Suppressor macrophage (primary cell): ENCODE measurements at places on chromosomes 12 and 14.

GRCh38 chr12:45435945-45436710 lies 220.2 kb downstream of the ANO6 start:
- peak; percentile 93 for DNase-seq

DNA sequence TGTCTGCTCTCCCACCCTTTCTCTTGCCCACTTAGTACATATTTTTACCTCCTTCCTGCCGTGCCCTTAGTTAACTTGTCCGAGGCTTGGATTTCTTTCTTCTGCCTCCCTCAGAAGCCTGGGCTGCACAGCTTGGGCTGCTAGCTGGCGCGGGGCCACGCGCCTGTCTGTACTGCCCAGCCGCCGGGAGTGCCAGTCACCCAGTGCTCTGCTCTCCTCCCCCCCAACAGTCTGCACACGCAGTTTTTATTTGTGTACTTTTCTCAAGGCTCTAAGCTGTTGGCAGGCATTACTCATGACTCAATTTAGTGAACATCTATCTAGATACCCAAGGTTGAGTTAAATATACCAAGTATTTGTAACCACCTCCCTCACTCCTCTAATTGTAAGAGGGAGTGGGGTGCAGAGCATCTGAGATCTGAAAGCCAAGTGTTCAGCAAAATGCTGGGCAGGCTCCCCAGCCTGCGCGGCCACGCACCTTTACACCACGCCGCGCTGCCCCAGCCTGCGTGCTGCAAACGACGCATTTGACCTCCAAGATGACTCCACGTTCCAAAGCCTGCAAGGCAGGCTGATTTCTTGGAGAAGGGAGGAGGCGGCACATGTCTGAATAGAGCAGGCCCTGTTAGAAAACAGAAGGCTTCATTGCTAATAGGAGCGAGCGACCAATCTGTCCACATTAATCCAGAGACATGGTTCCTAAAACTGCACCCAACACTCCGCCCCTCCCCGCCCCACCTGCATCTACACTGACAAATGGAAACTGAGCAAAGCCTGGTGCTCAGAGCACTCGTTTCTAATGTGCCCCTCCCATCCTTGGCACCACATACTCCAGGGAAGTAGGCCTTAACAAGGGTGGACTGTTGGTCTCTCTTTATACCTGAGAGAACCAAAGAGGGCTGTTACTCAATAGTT lies 18.2 kb upstream of the CACNA2D4 start:
- DNase-seq = no peak

- no peak for DNase-seq
Measured at GRCh38 chr12:88816201-88816600, 235.9 kb upstream of the KITLG start.

DNA sequence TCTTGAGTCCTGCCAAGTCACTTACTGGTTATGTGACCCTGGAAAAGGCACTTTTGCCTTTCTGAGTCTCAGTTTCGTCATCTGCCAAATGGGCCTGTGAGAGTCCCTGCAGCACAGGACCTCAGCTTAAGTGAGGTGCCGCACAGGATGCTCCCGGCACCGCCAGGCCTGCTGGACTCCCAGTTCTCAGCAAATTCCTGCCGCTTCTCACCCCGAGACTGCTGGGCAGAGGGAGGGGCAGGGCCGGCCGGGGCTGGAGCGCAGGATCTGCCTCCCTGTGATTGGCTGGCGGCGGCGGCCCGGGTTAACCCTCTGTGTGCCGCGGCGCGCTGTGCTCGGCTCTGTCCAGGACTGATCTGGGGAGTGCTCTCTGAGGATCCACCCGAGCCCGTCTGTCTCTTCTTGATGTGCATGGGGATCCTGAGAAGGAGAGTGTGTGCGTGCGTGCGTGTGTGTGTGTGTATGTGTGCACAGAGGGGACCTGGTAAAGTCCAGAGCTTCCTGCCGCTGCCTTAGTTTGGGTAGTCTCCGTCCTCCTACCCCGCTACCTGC lies 8.6 kb downstream of the SETD1B start:
- DNase-seq = peak; percentile 75

- DNase-seq = peak; percentile 85
Measured at GRCh38 chr12:63955831-63956666, 111.5 kb downstream of the SRGAP1 start.

DNA sequence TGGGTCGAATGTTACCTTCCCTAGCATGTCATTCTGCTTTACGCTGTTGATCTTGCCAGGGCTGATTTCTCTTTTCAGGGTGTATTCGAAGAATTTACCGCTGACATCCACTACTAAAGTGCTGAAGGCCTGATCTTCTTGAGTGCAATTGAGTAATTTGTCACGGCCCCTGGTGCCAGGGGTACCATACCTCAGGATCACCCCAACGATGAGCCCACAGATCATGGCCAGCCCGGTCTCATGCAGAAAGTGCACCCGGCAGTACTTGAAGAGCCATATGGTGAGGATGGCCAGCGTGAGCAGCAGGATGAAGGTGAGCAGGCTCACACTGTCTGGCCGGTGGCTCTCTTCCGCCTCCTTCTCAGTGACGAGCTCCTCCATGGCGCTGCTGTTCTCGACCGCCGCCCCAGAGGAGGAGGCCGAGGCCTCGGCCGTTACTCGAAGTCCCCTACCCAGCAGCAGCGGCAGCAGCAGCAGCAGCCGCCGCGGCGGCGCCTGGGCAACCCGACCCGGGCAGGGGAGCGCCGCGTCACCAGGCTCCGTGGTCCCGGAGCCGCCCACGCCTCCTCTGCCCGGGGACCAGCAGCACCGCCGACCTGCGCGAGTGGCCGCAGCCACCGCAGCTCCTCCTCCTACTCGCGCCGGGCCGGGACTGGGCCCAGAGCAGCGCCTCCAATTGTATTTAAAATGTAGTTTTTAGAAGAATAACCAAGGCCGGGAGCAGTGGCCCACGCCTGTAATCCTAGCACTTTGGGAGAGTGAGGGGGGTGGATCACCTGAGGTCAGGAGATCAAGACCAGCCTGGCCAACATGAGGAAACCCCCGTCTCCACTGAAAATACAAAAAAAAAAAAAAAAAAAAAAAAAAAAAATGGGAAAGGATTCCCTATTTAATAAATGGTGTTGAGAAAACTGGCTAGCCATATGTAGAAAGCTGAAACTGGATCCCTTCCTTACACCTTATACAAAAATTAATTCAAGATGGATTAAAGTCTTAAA lies 58.5 kb upstream of the TMPO start:
- DNase-seq = peak; percentile 75

GRCh38 chr14:93976477-93977057 lies at the start of gene ASB2:
TSS of gene ASB2 (minus strand) at chr14:93976570. CDS start at chr14:93964539, 12,031 bp downstream.
- DNase-seq = peak; percentile 71

DNA sequence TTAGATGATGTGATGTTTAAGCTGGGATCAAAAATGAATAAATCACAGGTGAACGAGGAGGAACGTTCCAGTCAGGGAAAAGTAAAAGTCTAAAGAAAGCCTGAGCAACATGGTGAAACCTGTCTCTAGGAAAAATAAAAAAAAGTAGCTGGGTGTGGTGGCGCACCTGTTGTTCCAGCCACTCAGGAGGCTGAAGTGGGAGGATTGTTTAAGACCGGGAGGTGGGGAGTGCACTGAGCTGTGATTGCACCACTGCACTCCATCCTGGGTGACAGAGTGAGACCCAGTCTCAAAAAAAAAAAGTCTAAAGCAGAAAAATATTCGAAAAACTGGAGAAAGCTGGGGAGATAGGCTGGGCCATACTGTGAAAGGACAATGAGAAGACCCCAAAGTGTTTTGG lies 39.2 kb upstream of the SOCS2 start:
- no peak for DNase-seq

- DNase-seq = no peak
Measured at GRCh38 chr12:71556875-71557274, 106.8 kb downstream of the ZFC3H1 start.

DNA sequence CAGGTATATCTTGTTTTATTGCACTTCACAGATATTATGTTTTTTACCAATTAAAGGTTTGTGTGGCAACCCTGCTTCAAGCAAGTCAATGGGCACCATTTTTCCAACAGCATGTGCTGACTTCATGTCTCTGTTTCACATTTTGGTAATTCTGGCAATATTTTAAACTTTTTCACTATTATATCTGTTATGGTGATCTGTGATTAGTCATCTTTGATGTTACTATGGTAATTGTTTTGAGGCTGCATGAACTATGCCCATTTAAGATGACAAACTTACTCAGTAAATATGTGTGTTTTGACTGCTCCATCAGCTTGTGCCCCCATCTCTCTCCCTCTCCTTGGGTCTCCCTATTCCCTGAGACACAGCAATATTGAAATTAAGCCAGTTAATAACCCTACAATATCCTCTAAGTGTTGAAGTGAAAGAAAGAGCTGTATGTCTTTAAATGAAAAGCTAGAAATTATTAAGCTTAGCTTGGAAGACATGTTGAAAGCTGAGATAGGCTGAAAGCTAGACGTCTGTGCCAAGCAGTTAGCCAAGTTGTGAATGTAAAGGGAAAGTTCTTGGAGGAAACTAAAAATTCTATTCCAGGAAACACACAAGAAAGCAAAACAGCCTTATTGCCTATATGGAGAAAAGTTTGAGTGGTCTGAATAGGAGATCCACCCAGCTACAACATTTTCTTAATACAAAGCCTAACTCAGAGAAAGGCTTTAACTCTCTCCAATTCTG lies 365.1 kb downstream of the ATP23 start:
- no peak for DNase-seq

GRCh38 chr14:105863296-105864108 lies 337.1 kb downstream of the TMEM121 start:
- no peak for DNase-seq

DNA sequence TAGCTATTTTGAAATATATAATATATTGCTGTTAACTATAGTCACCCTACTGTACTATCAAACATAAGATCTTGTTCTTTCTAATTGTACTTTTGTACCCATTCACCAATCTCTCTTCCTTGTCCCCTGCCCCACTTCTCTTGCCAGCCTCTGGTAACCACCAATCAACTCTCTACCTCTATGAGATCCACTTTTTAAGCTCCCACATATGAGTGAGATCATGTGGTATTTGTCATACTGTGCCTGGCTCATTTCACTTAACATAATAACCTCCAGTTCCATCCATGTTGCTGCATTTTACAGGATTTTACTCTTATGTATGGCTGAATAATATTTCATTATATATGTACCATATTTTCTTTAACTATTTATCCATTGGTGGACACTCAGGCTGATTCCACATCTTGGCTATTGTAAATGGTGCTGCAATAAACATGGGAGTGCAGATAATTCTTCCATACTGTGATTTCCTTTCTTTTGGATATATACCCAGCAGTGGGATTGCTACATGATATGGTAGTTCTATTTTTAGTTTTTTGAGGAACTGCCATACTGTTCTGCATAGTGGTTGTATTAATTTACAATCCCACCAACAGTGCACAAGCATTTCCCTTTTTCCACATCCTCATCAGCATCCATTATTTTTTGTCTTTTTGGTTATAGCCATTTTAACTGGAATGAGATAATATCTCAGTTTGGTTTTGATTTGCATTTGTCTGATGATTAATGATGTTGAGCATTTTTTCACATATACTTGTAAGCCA lies 33.5 kb upstream of the SPIC start:
- peak; percentile 22 for DNase-seq

- DNase-seq = no peak
Measured at GRCh38 chr14:93041830-93042229, 73.9 kb downstream of the ITPK1 start.

DNA sequence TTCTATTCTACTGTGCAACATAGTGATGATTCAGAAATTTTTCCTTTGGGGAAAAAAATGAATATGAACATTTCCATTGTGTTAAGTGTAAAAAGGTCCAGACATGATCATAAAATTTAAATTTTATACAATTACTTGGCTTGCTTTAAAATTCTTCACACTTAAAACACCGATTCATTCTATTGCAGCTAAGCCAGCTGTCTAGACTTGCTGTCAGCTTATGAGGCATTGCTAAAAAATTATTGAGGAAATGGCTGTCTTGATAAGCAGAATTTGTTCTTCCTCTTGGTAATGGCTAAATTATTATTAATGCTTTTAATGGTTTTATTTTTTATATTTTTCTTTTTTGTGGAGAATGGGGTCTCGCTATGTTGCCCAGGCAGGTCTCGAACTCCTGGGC lies 1.8 kb downstream of the LYSET start:
- DNase-seq = no peak

- DNase-seq = no peak
Measured at GRCh38 chr14:29176876-29177275, 410.3 kb downstream of the FOXG1 start.

GRCh38 chr12:5076761-5077160 lies 33.1 kb downstream of the KCNA5 start:
- DNase-seq = no peak

GRCh38 chr12:5220835-5221234 lies 177.2 kb downstream of the KCNA5 start:
- no peak for DNase-seq

DNA sequence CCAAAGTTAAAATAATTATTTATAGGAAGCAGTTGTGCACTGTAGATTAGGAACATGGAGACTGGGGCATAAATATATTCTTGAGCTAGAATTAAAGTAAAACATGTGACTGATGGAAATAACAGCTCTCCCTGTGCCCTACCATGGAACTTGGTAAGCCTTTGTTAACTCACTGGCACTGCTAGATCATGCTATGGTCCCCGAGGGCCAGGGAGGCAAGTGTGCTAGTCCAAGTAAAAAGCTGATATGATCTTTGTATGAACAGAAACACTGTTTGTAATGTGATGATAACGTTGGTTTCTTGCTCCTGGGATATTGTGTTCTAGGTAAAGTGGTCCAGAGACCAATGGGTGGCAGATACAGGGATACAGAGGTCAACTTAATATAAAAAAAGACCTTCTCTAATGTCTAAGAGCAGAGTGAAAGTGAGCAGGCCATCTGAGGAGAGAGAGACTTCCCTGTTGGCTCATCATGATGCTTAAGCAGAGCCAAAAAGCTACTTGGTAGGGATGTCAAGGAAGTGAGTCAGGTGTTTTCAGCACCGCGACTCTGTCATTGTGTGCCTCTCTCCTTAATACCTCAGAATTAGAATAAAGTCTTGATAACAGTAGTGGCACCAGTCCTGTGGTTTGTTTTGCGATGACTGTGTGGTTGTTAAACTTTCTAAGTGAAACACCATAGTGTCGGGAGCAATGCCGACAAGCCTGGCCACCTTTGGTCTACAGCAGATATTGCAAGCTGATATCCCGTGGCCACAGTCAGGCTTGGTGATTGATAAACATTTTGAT lies 27.6 kb downstream of the BICD1 start:
- DNase-seq = no peak

DNA sequence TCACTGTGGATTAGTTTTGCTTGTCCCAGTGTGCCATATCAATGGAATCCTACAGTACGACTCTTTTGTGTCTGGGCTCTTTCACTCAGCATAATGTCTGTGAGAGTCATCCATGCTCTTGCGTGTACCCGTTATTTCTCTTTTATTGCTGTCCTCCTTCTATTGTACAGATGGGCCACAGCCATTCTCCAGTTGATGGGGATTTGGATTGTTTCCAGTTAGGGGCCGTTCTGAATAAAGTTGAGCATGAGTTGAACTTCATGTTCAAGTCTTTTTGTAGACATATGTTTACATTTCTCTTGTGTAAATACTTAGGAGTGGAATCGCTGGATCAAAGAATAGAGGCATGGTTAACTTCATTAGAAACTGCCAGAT lies 38.3 kb downstream of the MYO1H start:
- DNase-seq = no peak

DNA sequence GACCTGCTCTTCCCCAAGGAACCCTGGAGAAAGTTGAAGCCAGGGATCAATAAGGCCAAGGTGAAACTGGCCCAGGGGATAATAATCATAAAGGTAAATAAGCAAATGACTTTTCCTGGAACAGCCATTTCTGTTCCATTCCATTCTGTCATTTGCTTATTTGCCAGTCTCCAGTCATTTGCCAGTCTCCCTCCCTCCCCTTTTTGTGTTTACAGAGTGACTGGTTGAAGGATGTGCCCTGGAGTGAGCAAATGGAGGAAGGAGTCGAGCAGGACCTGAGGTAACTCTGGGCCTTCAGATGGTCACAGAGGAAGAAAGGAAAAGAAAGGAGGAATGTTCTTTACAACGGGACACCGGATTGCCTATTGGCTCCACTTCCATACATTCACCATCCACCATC lies 17.8 kb upstream of the DCD start:
- no peak for DNase-seq
